ENCODE measurements at places on chromosomes 11 and 22. TPM values are rescaled to one million over a fixed set of nuclear protein-coding genes. Genes with fewer than 3 reads are reported as not detected.
A peak's percentile ranks its signal among the peaks of the same experiment; 100 is the strongest.

Gene TTC36
- 0.27 TPM for total RNA-seq

Gene OR8G1
- not detected for total RNA-seq

- H3K36me3 ChIP-seq, result no peaks in the 10 kb centered on the region
- H3K4me1 ChIP-seq, result peaks cover 8% of the 10 kb centered on the region
- no peak for DNase-seq
Observed at GRCh38 chr11:117923275-117923674, 5.9 kb downstream of the TMPRSS13 start.

- no peaks in the 10 kb centered on the region for H3K4me1 ChIP-seq
- no peaks in the 10 kb centered on the region for H3K36me3 ChIP-seq
- no peaks in the 10 kb centered on the region for H3K27me3 ChIP-seq
- no peak overlapping the region for H3K27ac ChIP-seq
- H3K4me3 ChIP-seq, result no peak overlapping the region
- DNase-seq, result no peak
Observed at GRCh38 chr11:122556605-122557004, 98.9 kb upstream of the UBASH3B start.

GRCh38 chr22:30224161-30224857 lies 22.2 kb downstream of the LIF start:
- DNase-seq, result peak; percentile 27
- no peaks in the 10 kb centered on the region for H3K27me3 ChIP-seq
- H3K4me3 ChIP-seq, result no peak overlapping the region
- H3K4me1 ChIP-seq, result peaks cover 25% of the 10 kb centered on the region

DNA sequence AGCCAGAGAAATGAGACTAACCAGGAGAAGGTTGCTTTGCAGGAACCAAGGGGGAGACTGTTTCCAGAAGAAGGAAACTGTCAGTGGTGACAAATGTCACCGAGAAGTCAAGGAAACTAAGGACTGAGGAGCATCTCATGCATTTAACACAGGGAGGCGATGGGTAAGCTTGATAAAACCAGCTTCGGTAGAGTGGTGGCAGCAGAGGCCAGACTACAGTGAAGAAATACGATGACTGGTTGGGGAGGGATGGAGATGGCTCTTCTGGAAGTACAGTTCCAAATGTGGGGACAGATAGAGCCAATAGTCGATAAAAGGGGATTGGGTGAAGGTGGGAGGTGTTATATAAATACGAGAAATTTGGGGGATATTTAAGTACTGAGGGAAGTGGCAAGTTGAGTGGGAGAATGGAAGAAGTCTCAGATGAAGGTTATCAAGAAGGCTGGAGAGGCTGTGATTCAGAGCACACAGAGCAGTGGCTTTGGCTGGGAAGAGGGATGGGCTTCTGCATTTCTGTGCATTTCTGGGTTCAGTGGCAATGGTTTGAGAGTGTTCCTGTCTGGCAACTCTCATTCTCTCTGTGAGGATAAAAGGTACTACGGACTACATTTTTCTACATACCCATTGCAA lies 29.2 kb downstream of the SC5D start:
- H3K4me3 ChIP-seq, result no peak overlapping the region
- H3K27ac ChIP-seq, result no peak overlapping the region
- H3K36me3 ChIP-seq, result no peaks in the 10 kb centered on the region
- peaks cover 9% of the 10 kb centered on the region for H3K4me1 ChIP-seq

GRCh38 chr11:105297463-105297862 lies 157.9 kb upstream of the CARD18 start:
- H3K4me3 ChIP-seq, result no peak overlapping the region
- no peaks in the 10 kb centered on the region for H3K27me3 ChIP-seq
- H3K36me3 ChIP-seq, result no peaks in the 10 kb centered on the region
- H3K27ac ChIP-seq, result no peak overlapping the region
- H3K4me1 ChIP-seq, result no peaks in the 10 kb centered on the region
- no peak for DNase-seq

DNA sequence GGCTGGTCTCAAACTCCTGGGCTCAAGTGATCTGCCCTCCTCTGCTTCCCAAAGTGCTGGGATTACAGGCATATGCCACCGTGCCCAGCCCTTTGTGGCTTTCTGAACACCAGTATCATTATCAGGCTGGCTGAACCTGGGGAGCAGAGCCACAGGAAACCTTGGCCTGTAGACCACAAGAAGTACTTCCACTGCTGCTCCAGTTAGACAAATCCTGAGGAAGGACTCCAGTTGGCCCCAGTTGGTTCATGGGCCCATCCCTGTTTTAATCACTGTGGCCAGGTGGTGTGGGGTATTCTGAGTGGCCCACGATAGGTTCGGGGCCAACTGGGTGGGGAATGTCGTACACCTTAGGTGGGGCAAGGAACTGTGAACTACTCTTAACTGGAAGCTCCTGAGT lies 5.5 kb upstream of the DUSP18 start:
- H3K4me1 ChIP-seq, result no peaks in the 10 kb centered on the region
- H3K27ac ChIP-seq, result no peak overlapping the region
- H3K27me3 ChIP-seq, result no peaks in the 10 kb centered on the region
- no peaks in the 10 kb centered on the region for H3K36me3 ChIP-seq
- H3K4me3 ChIP-seq, result no peak overlapping the region

- H3K4me1 ChIP-seq, result no peaks in the 10 kb centered on the region
- H3K27me3 ChIP-seq, result peaks cover 10% of the 10 kb centered on the region
Observed at GRCh38 chr11:70077411-70078094, 564 bp upstream of the ANO1 start.

DNA sequence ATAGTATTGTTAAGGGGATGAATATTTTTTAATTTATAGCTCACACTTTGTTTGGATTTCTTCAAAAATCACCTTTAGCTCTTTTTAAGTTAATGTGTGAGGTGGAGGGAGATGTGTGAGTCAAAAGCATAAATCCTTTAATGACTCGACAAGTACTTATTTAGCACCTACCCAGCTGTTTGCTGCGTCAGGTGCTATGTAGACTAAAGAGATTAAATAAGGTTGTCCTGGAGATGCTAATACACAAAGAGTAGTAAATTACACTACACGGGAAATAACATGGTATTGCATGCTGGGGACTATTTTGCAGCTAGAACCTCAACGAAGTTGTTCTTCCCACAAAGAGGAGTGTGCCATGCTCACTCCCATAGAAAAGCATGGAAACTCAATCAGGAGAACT lies 583.3 kb upstream of the TENM4 start:
- H3K27me3 ChIP-seq, result no peaks in the 10 kb centered on the region
- H3K36me3 ChIP-seq, result no peaks in the 10 kb centered on the region
- H3K4me1 ChIP-seq, result no peaks in the 10 kb centered on the region
- no peak overlapping the region for H3K4me3 ChIP-seq

- H3K4me3 ChIP-seq, result no peak overlapping the region
- H3K4me1 ChIP-seq, result no peaks in the 10 kb centered on the region
- H3K27ac ChIP-seq, result no peak overlapping the region
- H3K27me3 ChIP-seq, result no peaks in the 10 kb centered on the region
- no peak for DNase-seq
Observed at GRCh38 chr11:48384670-48385069, 18.4 kb upstream of the OR4C5 start.
